Right ventricle myocardium inferior (tissue), 1 donor: ENCODE measurements at places on chromosomes 6 and 20. TPM values are rescaled to one million over a fixed set of nuclear protein-coding genes. Genes with fewer than 3 reads are reported as not detected.

GRCh38 chr6:99422912-99423311 is 2.2 kb downstream of the PNISR start:
- no peak for DNase-seq

DNA sequence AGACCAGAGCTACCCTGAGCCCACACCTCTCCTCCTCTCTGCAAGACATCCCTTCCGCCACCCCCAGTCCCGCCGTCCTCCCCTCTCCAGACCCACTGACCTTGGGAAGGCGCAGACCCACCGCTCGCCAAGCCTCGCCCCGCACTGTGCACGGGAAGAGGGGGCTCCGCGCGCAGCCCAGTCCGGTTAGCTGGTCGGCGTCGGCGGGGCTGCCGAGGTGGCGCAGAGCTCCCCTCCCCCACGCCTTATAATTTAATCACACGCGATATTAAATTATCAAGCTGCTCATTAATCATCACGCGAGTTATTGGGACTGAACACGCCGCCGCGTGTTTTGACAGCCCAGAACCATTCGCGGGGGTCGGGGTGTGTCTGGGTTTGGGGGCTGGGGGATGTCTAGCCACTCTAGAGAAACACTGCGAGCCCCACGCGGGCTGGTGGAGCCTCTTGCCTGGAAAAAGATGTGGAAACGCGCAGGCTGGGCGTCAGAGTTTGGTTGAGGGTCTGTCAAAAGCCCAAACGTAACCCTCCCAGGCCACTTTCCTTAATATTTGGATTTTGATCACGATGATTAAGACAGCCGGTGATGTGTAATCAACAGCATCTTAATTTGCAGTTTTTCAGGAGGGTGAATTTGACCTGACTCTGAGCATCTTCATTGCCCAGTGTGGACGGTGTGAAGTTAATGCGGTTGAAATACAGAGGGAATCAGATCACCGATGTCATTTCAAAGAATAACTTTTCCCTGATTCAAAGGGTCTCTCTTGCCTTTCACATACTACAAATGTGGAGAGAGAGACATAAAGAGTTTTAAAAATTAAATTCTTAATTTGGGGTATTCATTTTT is at the start of gene LINC00237:
Gene LINC00237, minus strand, starts transcription at position 188 of the 847 bp plus-strand sequence.
- no peak for DNase-seq

DNA sequence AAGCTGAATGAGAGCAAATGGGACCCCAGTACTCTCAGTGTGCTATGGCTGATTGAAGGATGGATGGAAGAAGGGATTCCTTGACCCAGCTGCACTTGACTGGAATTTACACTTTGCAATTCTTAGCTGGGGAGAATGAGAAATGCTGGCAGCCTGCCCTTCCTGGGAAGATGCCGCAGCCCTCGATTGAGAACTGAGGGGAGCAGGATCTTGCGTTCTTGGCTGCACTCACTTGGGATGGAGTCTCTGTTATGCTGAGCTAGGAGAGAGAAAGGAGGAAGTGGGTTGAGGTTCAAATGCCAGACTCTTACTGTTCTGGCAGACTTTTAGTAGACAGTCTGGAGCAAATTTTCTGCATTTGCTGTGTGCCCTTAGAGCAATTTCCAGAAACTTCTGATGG is 221.2 kb downstream of the FNDC1 start:
- no peak for DNase-seq

DNA sequence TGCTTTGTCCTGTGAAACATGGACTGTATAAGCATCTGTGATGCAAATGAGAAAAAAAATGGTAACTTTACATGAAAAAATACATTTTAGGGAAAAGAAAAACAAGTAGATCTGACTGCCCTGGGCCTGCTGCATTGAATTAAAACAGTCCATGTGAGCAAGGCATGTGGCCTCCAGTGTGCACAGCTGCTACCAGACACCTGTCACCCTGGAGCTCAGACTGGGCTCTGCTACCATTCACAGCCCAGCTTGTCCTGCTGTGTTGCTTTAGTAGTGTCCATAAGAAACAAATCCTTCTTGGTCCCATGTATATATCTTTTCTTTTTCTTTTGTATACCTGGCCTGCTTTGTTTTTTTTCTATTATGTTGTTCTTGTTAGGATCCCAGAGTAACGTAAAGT is 315.9 kb downstream of the NKAIN2 start:
- DNase-seq, result no peak

DNA sequence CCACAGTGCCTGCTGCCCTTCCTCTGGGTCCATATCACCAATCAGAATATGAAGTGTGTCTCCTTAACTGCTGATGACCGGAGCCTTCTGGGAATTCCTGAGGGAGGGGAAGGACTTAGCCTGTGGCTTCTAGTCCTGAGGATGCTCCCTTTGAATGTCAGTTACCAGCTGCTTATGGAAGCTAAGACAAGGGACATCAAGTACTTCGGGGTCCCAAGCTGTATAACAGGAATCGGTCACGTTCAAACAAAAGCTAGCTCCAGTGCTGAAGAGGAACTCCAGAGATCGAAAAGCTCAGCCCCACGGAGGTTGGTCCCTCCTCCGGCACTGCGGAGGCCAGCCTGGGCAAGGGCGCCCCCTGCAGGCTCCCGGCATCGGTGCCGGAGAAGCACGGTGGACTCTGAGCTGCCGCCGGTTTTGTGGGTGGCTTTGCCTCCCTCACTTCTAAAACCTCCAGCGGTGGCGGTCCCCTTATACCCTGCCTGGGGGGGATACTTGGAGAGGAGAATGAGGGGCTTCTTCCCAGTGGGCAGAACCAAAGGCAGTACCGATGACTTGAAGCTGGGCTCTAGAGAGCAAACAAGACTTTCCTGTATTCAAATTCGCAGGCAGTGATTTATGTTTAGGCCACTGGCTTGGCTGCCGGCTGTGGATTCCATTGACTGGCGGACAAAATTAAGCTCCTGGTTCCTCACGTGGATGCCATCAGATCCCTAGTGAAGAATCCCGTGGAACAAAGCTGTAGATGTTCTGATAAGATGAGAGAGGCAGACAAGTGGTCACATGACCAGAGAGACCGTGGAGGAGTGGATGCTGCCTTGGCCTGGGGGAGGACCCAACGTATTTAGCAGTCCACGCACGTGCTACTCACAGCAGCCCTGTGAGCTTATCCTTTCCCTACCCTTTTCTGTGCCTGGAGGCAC is 16.2 kb upstream of the UBR2 start:
- peak; percentile 94 for DNase-seq

DNA sequence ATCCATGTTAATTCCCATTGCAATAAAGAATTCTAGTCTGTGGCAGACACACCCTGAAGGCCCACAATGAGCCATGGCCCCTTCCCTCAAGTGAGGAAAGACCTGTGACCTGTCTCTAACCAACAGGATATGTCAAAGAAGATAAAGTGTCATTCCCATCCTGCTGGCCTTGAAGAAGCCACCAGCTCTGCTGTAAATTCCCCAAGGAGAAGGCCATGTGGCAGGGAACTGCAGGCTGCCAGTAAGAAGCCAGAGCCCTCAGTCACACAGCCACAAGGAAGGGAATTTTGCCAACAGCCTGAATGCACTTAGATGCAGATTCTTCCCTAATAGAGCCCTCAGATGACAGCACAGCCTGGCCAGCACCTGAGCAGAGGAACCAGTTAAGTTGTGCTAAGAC is 24.8 kb downstream of the VIP start:
- DNase-seq, result no peak

DNA sequence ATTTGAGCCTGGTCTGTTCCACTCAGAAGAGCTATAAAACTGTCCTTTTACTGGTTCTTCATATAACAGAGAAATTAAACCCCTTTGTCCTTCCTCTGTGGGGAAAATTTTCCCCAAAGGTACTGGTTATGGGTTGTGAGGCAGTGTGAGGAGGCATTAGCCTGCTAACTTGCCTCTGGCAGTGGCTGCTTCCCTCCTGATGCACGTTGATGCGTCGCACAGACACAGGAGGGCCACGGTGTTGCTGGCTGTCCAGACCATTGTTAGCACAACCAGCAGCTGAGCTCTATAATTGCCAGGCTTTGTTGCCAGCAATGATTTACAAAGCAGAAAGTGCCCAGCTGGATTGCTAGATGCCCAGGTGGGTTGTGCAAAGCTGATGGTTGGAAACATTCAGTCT is 10.1 kb downstream of the AAR2 start:
- no peak for DNase-seq

GRCh38 chr6:169936355-169936975 is 185.0 kb downstream of the ERMARD start:
- no peak for DNase-seq

DNA sequence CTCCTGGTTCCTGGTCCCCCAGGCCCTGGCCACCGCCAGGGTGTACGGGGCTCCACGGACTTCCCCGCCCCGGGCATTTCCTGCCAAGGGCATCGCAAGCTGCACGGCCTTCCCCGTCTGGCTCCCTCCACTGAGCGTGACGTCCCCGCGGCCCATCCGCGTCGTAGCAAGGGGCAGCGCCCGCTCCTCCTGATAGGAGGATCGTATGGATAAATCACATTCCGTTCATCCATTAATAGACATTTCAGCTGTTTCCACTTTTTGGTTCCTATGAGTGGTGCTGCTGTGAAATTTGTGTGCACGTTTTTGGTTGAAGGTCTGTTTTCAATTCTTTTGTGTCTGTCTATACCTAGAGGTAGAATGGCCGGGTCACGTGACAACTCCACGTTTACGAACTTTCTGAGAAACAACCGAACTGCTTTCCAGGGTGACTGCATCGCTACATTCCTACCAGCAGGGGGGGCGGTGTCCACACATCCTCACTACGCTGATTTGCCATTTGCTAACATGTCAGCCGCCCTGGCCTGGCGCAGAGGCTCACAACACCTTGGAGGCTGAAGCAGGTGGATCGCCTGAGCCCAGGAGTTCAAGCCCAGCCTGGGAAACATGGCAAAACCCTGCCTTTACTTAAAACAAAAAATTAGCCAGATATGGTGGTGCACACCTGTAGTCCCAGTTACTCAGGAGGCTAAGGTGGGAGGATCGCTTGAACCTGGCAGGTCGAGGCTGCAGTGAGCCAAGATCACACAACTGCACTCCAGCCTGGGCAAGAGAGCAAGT is 37.7 kb downstream of the KCNQ2 start:
- DNase-seq, result peak; percentile 84

GRCh38 chr6:10424040-10424439 is 9.2 kb upstream of the TFAP2A start:
- no peak for DNase-seq

DNA sequence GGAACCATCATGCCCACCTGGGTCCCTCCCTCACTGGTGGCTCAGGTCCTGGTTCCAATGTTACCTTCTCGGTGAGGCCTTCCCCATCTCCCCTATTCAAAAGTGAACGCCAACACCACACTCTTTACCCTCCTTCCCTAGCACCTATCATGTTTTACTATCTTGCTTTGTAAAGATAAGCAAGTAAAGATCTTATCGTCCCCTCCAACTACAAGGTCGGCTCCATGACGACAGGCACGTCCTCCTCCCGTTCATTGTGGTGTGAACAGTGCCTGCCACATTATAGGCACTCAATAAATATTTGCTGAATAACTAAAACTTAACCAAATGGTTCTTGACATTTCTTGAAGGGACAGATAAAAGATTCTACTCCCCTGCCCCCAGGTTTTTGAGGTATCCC is 147.1 kb downstream of the PREX1 start:
- DNase-seq, result no peak

GRCh38 chr6:36735110-36736071 is 37.8 kb downstream of the RAB44 start:
- DNase-seq, result peak; percentile 88

The ZNF391 gene
- total RNA-seq, result 0.89 TPM

The LIN28B gene
- not detected for total RNA-seq

The NOX3 gene
- total RNA-seq, result not detected

The ALDH5A1 gene
- total RNA-seq, result 25.1 TPM

The SLC22A2 gene
- not detected for total RNA-seq
